Activated naive CD8-positive, alpha-beta T cell treated with anti-CD3 and anti-CD28 coated beads, Interleukin-2, amount 10 ng/mL, durations not matched to agents 7 days and 5 days (primary cell): ENCODE measurements at places on chromosomes 2 and 18. TPM values are rescaled to one million over a fixed set of nuclear protein-coding genes. Genes with fewer than 3 reads are reported as not detected.

ANKRD12 gene
- total RNA-seq: 117 TPM

CRYGD gene
- not detected for total RNA-seq

SLC5A7 gene
- not detected for total RNA-seq

LINC00305 gene
- total RNA-seq: not detected

GATA6 gene
- total RNA-seq: 0.17 TPM

MC2R gene
- not detected for total RNA-seq

UGT1A4 gene
- not detected for total RNA-seq

CSRNP3 gene
- total RNA-seq: not detected

GPAT2 gene
- total RNA-seq: 15.0 TPM

CBLN2 gene
- total RNA-seq: not detected

DSEL gene
- 0.60 TPM for total RNA-seq

CMPK2 gene
- total RNA-seq: 102 TPM

ARHGEF33 gene
- 0.17 TPM for total RNA-seq

RFTN2 gene
- 0.08 TPM for total RNA-seq

WDR75 gene
- 51.6 TPM for total RNA-seq

IL36B gene
- not detected for total RNA-seq

ACTG2 gene
- total RNA-seq: 0.22 TPM

FAM124B gene
- total RNA-seq: 0.34 TPM

CDH20 gene
- 0.14 TPM for total RNA-seq

PGAP1 gene
- 40.8 TPM for total RNA-seq

FSIP2 gene
- total RNA-seq: 0.36 TPM
